Right ventricle myocardium superior (tissue), 1 donor: ENCODE measurements at places on chromosomes 3 and 15. TPM values are rescaled to one million over a fixed set of nuclear protein-coding genes. Genes with fewer than 3 reads are reported as not detected.

The THAP10 gene
- 3.9 TPM for total RNA-seq

The PRSS50 gene
- total RNA-seq, result 0.16 TPM

The SERINC4 gene
- 0.19 TPM for total RNA-seq

The HTR3E gene
- not detected for total RNA-seq

The AGBL1 gene
- not detected for total RNA-seq

The PRR20G gene
- not detected for total RNA-seq

The GOLGA8O gene
- 1.5 TPM for total RNA-seq

The IREB2 gene
- 24.8 TPM for total RNA-seq

The TRH gene
- total RNA-seq, result not detected

The CFAP161 gene
- 0.30 TPM for total RNA-seq

The TMEM44 gene
- total RNA-seq, result 3.6 TPM

The PPARG gene
- 23.6 TPM for total RNA-seq

DNA sequence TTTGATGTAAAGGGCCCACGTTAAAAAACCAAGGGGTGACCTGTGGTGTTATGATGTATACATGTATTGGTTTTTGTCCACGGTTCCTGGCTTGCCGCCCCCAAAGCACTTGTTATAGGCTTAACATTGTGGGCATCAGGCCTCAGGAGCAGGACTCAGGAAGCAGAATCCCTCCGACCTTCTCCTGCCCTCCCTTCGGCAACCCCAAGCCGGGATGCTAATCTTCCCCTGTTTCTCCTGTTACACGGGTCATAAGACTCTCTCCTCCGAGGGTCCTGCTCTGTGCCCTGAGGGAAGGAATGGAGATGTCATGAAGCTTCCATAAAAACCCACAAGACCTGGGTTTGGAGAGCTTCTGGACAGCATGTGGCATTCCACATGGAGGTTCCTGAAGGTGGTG is 48.8 kb downstream of the RPLP1 start:
- no peak for DNase-seq

GRCh38 chr3:52039846-52040245 is 16.5 kb downstream of the DUSP7 start:
- DNase-seq, result peak; percentile 87

GRCh38 chr3:44845528-44846520 is 15.9 kb upstream of the TMEM42 start:
- peak; percentile 57 for DNase-seq

- DNase-seq, result no peak
Measured at GRCh38 chr3:63945558-63946096, 33.4 kb upstream of the SCAANT1 start.

DNA sequence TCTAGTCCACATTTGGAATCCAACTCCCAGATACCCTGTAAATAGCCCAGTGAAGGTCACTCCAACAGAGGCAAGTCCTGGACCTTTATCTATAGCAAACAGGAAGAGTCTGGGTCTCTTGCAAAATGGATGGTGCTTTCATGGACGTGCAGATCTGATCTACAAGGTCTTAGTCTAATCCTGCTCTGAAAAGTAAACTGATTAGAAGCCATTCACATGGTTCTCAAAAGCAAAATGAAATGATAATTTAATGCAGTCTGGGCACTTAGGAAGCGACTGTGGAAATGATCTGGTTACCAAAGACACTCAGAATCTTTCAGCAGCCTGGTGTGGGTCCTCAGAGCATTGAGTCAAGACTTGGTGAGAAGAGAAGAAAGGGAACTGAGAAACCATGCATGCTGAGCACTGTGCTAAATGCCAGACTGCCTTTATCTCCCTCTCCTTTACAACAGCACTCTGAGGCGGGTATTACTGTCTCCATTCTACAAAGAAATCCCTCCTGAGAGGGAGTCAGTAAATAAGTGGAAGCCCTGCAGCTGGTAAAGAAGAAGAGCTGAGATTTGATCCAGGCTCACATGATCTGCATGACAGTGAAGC is 29.0 kb downstream of the AQP9 start:
- no peak for DNase-seq

GRCh38 chr3:67821135-67821534 is 166.7 kb upstream of the SUCLG2 start:
- no peak for DNase-seq

GRCh38 chr3:73789825-73790444 is 165.2 kb upstream of the PDZRN3 start:
- DNase-seq, result no peak

- no peak for DNase-seq
Measured at GRCh38 chr15:80572337-80572736, 122.8 kb upstream of the ABHD17C start.

DNA sequence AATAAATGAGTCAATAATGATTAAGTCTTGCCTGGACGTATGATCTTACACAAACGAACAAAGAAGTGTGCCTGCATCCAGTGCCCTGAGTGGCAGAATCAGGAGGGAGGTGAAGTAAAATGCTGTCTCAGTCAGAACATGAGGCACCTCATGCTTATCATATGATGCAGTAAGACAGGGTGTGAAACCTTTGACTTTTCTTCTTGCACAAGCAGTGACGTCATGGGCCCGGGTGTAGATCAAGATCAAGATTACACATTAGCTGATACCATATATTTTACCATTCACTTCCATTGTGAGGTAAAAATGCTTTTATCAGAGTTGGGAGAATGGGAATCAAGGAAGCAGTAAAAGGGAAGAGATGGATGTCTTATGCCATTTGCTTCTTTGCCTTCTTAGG is 291.6 kb upstream of the PLSCR5 start:
- DNase-seq, result no peak
